RKO (cell line): ENCODE measurements at places on chromosomes 13 and 19.

DNA sequence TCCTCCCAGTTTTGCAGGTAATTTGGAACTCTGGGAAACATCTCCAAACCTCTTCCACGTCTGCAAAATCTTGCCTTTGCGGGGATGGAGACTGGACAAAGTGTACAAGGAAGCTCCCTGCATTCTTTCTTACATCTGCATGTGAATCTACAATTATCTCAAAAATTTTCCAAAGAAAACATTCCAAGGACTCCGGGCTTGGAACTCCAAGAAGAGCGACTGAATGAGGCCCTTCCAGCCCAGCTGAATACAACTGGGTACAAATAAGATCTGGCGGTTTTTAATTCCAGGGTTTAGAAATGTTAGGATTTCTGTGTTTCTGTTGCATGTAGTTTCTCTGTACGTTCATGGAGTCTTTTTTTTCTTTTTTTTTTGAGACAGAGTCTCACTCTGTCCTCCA, 28.5 kb downstream of the EXOC3L2 start:
- no peak for DNase-seq

DNA sequence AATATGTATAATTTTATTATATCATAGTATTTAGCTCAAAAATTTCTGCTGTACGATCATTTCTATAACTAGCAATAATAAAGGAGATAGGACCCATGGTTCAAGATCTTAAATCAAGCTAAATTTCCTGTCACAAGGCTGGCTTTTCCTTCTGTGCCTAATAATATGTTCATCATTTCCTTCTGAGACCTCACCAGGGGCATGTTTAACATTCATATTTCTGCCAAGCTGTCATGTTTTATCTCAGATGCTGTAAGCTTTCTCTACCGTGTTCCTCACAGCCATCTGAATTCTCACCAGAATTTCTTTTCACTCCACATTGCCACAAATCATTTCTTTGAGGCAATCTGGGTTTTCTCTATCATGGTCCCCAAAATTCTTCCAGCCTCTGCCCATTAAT, 482.3 kb upstream of the SGCG start:
- no peak for DNase-seq

DNA sequence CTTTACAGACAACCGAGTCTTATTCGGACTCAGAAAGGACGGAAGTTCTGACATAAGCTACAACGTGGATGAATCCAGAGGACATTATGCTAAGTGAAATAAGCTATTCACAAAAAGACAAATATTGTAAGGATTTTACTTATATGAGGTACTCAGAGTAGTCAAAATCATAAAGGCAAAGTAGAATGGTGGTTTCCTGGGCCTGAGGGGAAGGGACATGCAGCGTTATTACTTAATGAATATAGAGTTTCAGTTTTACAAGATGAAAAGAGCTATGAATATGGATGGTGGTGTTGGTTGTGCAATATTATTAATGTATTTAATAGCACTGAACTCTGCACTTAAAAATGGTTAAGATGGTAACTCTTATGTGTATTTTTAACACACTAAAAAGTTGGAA, 419.1 kb upstream of the SGCG start:
- DNase-seq, result no peak

DNA sequence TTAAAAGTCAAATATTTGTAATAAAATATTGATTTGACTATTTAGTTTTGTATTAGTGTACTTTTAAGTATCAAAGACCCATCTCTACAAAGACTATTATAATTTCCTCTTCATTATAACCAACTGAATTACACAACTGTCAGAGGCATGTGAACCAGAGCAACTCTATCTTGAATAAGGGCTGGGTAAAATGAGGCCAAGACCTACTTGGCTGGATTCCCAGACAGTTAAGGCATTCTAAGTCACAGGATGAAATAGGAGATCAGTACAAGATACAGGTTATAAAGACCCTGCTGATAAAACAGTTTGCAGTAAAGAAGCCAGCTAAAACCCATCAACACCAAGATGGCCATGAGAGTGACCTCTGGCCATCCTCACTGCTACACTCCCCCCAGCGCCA, 36.2 kb upstream of the ATP12A start:
- DNase-seq, result no peak

DNA sequence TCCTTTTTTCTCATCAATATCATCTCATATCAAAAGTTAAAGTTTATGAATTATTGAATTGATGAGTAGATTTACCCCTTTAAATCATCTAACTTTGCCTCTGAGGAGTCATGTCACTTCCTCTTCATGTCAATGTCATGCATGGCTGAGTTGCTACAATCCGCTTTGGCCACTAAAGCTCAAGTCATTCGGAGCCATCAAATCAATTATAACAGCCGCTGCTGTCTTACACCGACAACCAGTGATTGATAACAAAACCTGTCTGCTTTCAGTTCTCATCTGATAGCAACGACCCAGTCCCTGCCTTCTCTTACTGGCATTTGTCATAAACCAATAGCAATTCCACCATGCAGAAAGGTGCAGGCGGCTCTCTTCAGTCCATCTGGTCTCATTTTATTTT, 429.3 kb downstream of the DIAPH3 start:
- DNase-seq, result no peak
